HFFc6 (cell line): ENCODE measurements at places on chromosomes 4 and X. TPM values are rescaled to one million over a fixed set of nuclear protein-coding genes. Genes with fewer than 3 reads are reported as not detected.

ITIH6 gene
- not detected in 2 replicates for total RNA-seq

ODAPH gene
- total RNA-seq, result not detected in 3 replicates

DNA sequence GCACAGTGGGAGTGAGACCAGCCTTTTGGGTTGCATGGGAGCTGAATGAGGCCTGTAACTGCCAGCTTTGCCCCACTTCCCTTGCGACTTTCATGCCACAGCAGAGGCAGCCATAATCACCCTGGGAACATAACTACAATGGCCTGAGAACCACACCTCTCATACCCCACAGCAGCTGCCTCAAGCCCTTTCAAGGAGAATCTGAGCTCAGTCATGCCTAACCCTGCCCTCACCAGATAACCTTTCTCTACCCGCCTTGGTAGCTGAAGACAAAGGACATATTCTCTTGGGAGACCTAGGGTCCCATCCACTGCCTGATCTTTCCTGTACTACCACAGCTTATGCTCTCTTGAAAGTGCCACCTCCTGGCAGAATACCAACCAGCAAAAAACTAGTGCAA lies 599.9 kb upstream of the IGFBP7 start:
- no peaks in the 10 kb centered on the region for H3K27me3 ChIP-seq
- DNase-seq, result no peak
- no peak overlapping the region for H3K27ac ChIP-seq
- H3K4me3 ChIP-seq, result no peak overlapping the region
- H3K4me1 ChIP-seq, result no peaks in the 10 kb centered on the region

- DNase-seq, result no peak
- H3K27ac ChIP-seq, result no peak overlapping the region
- H3K4me1 ChIP-seq, result peaks cover 29% of the 10 kb centered on the region
- H3K4me3 ChIP-seq, result no peak overlapping the region
Observed at GRCh38 chr4:108829966-108830492, 67.2 kb upstream of the ETNPPL start.

DNA sequence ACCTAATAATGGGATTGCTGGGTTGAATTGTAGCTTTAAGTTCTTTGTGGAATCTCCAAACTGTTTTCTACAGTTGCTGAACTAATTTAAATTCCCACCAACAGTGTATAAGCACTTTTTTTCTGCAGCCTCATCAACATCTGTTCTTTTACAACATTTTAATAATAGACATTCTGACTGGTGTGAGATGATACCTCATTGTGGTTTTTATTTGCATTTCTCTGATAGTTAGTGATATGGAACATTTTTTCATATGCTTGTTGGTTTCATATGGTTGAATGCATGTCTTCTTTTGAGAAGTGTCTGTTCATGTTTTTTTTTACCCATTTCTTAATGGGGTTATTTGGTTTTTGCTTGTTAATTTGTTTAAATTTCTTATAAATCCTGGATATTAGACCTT lies 1718.9 kb downstream of the C4orf33 start:
- DNase-seq, result no peak
- H3K4me3 ChIP-seq, result no peak overlapping the region
- no peaks in the 10 kb centered on the region for H3K4me1 ChIP-seq
- no peak overlapping the region for H3K27ac ChIP-seq
- H3K36me3 ChIP-seq, result no peaks in the 10 kb centered on the region

DNA sequence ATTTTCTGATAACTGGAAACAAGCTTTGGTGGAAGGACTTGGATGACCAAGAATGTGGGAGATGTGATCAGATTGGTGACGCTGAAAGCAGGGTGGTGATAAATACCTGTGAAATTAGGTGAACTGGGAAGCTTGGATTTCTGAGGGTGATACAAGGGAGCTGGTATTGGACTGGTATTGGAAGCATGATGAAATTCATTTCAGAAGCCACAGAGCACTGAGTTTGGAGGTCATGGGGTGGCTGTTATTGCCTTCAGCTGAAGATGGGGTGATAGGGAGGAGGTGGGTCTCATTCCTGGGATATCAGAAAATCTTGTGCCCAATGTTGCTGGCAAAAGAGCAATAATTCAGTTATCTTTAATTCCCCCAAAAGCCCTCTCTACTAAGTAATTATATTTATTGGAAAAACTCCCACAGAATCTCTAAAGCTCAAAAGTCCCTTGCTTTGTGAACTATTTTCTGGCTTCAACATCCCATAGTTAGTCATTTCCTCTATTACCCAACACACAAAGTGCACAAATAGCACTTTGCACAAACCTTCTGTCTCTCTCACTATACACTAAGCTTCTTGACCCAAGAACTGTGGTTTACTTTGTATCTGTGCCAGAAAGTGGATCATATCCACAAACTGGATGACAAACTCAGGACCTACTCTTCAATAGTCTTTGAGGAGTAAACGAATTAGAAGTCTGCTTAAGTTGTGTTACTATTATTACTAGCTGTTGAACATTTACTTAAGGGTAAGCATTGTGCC lies 23.1 kb upstream of the CAMK2D start:
- H3K4me1 ChIP-seq, result peaks cover 31% of the 10 kb centered on the region
- H3K27ac ChIP-seq, result peak overlapping the region; percentile 75
- no peaks in the 10 kb centered on the region for H3K27me3 ChIP-seq

- no peaks in the 10 kb centered on the region for H3K4me1 ChIP-seq
- DNase-seq, result no peak
- no peaks in the 10 kb centered on the region for H3K36me3 ChIP-seq
- no peaks in the 10 kb centered on the region for H3K27me3 ChIP-seq
- H3K4me3 ChIP-seq, result no peak overlapping the region
- H3K27ac ChIP-seq, result no peak overlapping the region
Observed at GRCh38 chrX:34288782-34289181, 156.7 kb upstream of the FAM47A start.

DNA sequence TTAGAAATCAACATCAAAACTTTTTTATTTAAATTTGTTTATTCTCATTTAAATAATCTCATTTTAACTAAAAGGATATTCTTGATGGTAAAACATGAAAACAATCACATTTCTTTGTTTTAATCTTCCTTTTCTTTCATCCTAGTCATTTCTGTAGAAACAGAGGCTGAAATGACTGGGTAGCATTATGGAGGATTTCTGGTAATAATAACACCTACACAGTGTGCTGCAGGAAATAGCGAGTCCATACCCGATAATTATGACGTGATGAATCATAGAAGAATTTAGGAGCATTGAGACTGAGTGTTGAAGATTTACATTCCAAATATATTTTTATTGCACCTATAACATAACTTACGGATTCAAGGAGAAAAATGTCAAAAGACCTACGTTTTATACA lies 31.4 kb upstream of the BBS12 start:
- H3K4me3 ChIP-seq, result no peak overlapping the region
- peaks cover 13% of the 10 kb centered on the region; the same call in 1 of the 2 replicates for H3K4me1 ChIP-seq
- DNase-seq, result no peak
- H3K36me3 ChIP-seq, result no peaks in the 10 kb centered on the region

DNA sequence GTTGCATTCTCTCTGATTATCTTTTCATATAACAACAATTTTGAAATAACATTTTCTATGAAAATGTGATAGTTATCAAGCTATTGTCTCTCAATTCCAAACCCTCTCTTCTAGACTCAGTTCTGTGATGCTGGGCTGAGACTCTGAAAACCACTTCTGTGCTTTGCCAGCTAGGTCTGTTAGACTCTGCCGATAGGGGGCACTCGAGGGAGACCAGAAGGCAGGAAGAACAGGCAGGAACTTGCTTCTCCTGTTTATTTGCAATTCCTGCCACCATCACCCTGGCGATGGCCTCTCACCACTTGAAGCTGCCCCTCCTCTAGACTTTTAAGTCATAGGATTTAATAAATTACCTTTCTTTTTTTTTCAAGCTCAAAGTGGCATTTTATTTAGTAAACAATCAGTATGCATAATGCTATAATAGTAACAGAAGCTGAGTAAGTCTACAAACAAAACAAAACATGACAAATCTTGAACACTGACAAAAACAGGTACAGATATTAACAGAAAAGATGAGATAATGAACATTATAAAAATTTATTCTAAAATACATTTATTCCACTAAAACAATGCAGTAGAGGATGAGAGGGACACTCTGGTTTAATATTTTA lies 49.7 kb downstream of the RASL11B start:
- H3K36me3 ChIP-seq, result peaks cover 18% of the 10 kb centered on the region
- H3K27ac ChIP-seq, result peak overlapping the region; percentile 54; the same call in 1 of the 2 replicates
- peaks cover 76% of the 10 kb centered on the region for H3K4me1 ChIP-seq
- DNase-seq, result peak; percentile 74
- no peak overlapping the region for H3K4me3 ChIP-seq
